ENCODE measurements at places on chromosomes 7 and 10.

GRCh38 chr10:49631975-49632374 lies 18.1 kb downstream of the CHAT start:
- no peak for DNase-seq

DNA sequence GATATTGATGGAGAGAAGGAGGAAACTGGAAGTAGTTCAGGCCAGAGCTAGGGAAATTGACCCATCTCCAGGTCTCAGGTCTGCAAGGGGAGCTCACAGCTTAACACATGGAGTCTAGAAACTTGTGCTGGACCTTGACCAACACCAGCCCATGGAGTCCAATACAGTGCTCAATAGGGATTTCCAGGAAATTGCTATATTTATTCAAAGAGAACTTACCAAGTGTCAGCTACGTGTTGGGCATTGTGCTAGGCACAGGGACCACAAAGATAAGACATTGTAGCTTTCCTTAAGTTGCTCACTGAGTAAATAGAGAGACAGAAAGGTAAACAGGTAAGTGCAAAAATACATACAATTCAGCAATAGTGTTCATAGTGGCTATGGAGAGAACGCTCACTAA lies 72.7 kb upstream of the ATRNL1 start:
- no peak for DNase-seq

- no peak for DNase-seq
Measured at GRCh38 chr10:128035557-128035973, 90.7 kb downstream of the MKI67 start.

DNA sequence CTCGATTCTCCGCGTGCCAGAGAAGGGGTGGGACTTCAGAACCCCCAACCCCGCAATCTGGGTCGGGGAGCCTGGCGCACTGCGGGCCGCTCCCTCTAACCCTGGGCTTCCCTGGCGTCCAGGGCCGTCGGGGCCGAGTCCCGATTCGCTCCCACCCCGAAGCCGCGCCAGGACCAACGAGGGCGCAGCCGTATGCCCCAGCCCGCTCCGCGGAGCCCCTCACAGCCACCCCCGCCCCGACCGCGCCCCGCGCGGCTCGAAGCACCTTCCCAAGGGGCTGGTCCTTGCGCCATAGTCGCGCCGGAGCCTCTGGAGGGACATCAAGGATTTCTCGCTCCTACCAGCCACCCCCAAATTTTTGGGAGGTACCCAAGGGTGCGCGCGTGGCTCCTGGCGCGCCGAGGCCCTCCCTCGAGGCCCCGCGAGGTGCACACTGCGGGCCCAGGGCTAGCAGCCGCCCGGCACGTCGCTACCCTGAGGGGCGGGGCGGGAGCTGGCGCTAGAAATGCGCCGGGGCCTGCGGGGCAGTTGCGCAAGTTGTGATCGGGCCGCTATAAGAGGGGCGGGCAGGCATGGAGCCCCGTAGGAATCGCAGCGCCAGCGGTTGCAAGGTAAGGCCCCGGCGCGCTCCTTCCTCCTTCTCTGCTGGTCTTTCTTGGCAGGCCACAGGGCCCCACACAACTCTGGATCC lies at the start of gene LEP:
LEP (plus strand) TSS at position 583 of the 691 bp plus-strand sequence. CDS start 10,741 bp downstream, outside the sequence.
- DNase-seq = no peak

- no peak for DNase-seq
Measured at GRCh38 chr10:111435871-111436270, 359.0 kb downstream of the ADRA2A start.

DNA sequence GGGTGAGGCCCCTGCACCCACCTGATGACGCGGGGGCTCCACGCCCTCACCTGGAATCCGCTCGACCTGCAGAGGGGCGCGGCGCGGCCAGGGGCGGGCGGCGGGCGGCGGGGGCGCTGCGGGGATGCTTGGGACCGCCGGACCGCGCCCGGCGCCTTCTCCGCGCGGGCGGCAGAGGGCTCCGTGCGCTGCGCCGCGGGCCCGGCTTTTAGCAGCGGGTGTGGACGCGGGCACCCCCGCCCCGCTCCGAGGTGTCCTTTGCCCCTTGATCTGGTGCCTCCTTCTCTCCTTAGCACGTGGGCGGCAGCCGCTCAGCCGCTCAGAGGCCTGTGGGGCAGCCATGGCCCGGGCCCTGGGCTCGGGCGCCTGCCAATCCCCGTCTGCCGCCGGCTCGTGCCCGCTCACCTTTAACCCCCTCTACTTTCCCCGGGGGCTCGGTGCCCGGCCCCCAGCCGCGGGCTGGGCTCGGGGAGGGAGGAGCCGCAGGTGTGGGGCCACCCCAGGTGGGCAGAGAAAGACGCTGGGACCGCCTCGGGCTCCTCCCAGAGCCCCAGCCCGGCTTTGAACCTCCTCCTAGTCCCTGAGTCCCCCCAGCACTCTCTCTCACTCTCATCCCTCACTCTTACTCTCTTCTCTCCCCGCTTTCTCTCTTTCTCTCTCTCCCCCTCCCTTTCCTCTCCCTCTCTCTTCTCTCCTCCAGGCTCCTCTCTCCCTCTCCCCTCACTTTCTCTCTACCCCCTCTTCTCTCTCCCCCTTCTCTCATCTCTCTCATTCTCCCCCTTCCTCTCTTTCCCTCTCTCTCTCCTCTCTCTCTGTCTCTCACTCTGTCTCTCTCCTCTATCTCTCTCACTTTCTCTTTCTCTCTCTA lies 19.7 kb upstream of the VPS37D start:
- DNase-seq = peak; percentile 54

DNA sequence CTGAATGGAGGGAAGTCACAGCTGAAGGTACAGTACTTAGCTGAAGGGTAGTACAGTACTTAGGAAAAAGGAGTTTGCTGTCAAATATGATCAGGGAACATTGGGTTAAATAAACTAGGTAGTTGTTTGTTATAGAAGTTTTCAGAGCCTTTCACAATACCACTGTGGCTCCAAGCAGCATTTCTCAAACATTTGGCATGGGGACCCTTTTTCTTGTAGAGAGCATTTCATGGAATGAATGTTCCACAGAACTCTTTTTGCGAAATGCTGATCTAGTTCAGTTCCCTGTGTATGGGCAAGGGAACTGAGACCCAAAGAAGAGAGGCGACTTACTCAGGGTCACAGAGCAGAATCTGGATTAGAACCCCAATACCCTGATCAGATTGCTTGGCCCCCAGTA lies 31.5 kb upstream of the DDX50 start:
- no peak for DNase-seq

GRCh38 chr10:2619472-2619871 lies 447.9 kb upstream of the PFKP start:
- DNase-seq = peak; percentile 83

GRCh38 chr7:191105-191980 lies 1.0 kb upstream of the FAM20C start:
- peak; percentile 58 for DNase-seq

- DNase-seq = no peak
Measured at GRCh38 chr7:42734568-42734967, 177.3 kb downstream of the C7orf25 start.

- DNase-seq = no peak
Measured at GRCh38 chr7:26360650-26361049, 69.0 kb downstream of the SNX10 start.

- no peak for DNase-seq
Measured at GRCh38 chr10:8213735-8214134, 159.2 kb downstream of the GATA3 start.

DNA sequence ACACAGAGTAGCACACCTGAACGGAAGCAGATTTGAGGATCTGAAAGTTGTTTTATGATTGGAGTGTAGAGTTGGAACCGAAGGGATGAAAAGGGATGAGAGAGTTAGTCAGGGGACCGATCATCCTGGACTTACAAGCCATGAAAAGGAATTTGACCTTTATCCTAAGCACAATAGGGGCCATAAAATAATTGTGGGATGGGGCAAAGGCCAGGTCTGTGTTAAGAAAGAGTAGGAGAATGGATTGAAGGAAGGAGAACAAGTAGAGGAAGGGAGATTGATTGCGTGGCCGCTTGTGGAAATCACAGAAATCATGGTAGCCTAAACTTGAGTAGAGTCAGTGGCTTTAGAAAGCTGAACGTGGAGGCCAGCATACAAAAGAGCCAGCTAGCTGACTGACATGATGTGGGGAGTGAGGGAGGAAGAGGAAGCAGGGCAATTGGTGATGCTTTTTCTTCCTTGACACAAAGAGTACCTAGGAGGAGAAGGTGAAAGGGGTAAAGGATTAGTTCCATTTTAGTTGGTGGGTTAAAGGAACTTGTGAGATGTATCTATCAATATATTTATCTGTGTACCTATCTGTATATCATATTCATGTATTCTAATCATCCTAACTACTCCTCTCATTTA lies 67.1 kb upstream of the RPA3 start:
- DNase-seq = no peak

GRCh38 chr10:14534152-14534551 lies 203.4 kb upstream of the FRMD4A start:
- no peak for DNase-seq

GRCh38 chr10:13496931-13497330 lies 31.9 kb downstream of the BEND7 start:
- DNase-seq = no peak

- no peak for DNase-seq
Measured at GRCh38 chr7:133551466-133551865, 298.6 kb downstream of the EXOC4 start.

DNA sequence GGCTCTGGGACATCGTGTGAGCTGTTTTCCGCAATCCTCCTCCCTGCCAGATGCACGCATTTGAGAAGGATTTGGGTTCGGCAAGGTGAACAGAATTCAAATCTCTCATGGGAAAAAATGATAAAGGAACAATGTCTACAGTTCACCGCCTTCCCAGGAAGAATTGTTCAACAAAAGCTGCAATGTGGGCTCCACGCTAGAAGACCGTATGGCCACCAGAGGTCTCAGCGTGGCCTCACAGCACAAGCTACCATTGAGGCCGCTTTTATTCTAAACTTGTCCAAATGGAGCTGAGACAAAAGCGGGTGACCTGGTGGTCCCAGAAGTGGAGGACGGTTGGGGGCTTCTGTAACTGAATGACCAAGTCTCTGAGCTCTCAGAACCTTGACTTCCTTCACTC lies 733.1 kb downstream of the PARD3 start:
- DNase-seq = no peak

DNA sequence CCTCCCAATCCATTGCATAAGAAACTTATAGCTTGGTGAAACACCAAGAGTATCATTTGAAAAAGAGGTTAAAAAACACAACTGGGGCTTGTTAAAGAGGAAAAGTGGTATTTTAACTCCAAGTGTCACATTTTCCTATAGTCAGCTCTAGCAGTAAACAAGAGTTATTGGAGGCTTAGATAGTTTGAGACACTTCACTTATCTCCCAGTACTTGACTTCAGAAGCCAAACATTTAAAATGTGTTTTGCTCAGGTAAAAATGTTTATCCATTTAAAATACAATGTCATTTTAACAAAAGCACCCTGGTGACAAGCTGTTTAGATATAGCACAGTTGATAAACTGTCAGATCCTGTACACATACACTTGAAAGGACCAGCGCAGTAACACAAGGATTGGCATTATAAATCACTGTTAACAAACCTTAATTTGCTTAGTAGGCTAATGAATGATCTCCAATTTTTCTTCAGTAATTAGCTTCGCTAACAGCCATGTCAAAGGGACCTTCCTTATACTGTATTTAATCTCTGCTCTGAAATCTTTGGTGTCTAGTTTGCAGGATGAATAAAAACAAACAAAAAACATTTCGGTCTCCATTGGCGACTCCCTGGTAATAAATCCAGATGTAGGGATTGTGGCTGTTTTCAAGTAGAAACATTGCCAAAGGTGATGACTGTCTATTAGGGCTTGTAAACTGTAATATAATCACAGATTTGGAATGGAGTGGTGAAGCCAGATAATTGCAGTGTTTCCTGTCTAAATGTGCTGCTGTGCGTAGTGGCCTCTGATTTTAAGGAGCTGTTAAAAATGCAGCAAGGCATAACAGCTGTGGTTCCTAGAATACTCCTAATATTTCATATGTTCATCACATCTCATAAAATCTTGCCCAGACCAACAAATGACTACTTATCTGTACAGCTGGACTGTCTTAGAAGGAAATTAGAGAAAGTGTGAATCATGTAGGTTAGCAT lies 545.1 kb downstream of the AUTS2 start:
- peak; percentile 76 for DNase-seq

- no peak for DNase-seq
Measured at GRCh38 chr10:116845823-116846222, 3.5 kb upstream of the ENO4 start.

- DNase-seq = no peak
Measured at GRCh38 chr7:71227126-71227525, 95.2 kb downstream of the GALNT17 start.

GRCh38 chr10:11882646-11883375 lies 59.7 kb downstream of the PROSER2 start:
- no peak for DNase-seq

DNA sequence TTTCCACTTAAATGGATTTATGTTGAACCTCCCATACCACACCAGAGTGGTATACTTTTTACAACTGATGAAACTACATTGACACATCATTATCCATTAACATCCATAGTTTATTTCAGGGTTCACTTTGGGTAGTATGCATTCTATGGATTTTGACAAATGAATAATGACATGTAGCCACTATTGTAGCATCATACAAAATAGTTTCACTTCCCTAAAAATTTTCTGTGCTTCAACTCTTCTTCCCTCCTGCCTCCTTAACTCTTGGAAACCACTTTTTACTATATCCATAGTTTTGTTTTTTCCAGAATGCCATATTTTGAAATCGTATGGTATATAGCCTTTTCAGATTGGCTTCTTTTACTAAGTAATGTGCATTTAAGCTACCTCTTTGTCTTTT lies 199.5 kb upstream of the TMEM196 start:
- no peak for DNase-seq

GRCh38 chr10:92011560-92012214 lies 88.1 kb downstream of the BTAF1 start:
- DNase-seq = no peak

DNA sequence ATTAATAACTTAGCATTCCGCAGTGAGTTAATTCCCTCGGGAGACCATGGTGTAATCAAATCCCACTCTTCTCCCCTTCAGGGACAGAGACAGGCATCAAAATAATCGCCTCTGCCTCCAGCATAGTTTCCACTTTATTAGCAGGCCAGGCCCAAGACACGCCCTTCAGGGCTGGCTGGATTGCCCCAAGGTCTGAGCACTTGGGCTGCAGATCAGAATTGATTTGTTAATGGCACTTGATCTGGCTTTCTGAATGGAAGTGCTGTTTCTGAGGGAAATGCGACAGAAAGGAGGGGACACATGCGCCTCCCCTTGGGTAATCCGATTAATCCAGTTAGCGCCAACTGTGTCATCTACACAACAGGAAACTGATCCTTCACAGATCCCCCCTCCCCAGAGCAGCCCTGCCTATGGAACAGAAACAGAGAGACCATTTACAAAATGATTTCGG lies 15.6 kb downstream of the CHAT start:
- DNase-seq = no peak

DNA sequence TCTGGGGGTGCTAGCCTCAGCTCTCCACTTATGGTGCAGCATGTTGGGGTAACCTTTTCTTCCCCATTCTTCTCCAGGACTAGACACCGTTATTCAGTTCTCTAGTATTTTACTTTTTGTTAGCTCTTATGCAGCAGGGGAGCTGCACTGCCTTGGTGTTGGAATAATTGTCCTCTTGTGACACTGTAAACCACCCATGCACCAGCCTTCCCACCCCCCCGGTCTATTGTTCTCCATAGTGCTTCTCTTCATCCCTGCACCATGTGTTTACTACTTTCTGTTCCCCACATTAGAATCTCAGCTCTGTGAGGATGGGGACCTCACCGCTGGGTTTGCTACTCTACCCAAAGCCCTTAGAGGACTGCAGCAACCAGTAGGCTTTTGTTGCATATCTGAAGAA lies 230.7 kb downstream of the RPS24 start:
- no peak for DNase-seq
